Fibroblast of villous mesenchyme (primary cell): ENCODE measurements at places on chromosomes 6 and 20. TPM values are rescaled to one million over a fixed set of nuclear protein-coding genes. Genes with fewer than 3 reads are reported as not detected.

DNA sequence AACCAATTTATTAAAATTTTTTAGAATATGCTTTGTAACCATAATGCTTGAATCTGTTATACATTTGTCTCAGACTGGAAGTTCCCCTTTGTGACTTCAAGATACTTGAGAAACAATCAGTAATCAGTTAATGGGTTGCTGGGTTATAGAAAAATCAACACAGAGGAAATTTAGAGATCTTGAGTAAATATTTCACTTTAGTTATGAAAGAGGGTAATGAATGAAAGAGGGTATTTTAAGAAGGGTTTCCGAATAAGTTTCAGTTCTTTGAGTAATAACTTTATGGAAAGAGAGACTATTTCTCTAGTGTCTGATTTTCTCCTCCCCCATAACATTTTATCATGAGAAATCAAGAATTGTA lies 21.4 kb downstream of the ZFAND3 start:
- DNase-seq, result no peak

Gene MICA
- 45.3 and 54.8 TPM in 2 replicates for total RNA-seq

DNA sequence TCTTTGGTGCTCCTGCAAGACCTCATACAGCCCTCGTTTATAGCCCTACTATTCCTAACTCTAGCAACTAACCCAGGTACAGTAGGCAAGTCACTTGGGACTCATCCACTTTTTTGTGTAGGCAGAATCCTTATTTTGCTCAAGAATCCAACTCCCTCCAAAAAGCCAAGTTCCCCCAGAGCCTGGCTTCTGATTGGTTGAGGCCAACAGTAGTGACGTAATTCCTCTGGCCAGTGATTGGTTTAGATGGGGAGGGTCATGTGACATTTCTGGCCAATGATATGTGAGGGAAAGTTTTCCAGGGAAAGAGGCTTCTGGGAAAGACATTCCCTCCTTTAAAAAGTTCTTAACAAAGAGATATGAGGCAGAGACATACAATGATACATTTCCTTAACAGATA lies 32.1 kb downstream of the KIAA1755 start:
- no peak for DNase-seq

- DNase-seq, result peak; percentile 64
Measured at GRCh38 chr20:23412026-23412425, 9.3 kb downstream of the NAPB start.

GRCh38 chr6:166877906-166878305 lies 78.4 kb downstream of the RNASET2 start:
- no peak for DNase-seq

DNA sequence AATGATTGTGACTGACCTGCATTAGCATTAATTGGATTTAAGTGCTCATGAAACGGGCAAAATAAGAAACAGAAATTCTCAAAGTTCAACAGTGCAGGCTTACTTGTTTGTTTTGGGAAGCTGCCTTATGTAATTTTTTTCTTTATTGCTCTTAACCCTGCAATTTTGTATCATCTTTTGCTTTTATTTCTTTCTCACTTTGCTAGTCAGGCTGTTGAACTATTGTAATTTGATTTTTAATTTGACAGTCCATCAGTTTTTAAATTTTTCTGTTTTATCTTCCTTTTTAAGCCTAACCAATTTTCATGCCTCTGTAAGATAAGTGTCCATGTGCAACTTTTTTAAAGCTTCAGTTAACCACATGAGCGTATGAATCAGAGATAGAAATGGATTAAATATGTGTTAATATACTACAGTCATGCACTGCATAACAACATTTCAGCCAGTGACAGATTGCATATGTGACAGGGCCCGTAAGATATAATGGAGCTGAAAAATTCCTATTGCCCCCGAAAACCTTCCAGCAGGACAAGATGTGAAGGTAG lies 44.6 kb downstream of the PEX7 start:
- no peak for DNase-seq

Gene FERMT1
- total RNA-seq, result 4.3 and 4.5 TPM in 2 replicates

DNA sequence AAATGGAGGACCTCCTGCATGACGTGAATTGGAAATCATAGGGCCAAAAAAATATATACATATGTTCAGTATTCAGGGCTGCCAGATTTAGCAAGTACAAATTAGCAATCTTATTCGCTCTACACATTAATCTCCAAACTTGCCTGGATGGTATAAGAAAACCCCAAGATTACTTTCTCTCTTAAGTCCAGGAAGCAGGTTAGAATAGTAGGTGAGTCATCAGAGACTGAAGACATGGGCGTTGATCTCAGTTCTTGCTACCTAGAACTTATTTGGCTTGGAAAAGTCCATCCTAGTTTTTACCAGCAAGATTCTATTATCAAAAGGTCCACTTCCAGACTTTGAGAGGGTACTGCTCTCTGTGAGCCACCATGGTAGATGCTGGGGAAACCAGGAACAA lies 47.4 kb downstream of the GPR63 start:
- no peak for DNase-seq

DNA sequence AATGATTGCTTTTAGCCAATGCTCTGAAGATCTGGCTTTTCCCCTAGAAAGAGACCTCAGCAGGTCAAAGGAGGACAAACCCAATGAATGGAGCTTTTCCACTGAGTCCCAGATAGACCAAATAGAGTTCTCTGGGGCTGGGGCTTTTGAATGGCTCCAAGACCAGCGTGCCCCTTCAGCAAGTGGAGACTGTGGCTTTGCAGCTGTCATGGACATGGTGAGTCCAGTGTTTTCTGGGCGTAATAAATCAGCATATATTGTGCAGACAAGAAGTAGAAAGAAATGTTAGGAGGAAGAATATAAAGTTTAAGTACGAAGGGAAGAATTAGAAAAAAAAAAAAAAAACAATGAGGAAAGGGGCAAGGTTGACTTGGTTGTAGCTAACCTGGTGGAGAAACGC lies 28.1 kb downstream of the ULBP1 start:
- DNase-seq, result no peak

Gene CCHCR1
- total RNA-seq, result 14.7 and 16.4 TPM in 2 replicates

DNA sequence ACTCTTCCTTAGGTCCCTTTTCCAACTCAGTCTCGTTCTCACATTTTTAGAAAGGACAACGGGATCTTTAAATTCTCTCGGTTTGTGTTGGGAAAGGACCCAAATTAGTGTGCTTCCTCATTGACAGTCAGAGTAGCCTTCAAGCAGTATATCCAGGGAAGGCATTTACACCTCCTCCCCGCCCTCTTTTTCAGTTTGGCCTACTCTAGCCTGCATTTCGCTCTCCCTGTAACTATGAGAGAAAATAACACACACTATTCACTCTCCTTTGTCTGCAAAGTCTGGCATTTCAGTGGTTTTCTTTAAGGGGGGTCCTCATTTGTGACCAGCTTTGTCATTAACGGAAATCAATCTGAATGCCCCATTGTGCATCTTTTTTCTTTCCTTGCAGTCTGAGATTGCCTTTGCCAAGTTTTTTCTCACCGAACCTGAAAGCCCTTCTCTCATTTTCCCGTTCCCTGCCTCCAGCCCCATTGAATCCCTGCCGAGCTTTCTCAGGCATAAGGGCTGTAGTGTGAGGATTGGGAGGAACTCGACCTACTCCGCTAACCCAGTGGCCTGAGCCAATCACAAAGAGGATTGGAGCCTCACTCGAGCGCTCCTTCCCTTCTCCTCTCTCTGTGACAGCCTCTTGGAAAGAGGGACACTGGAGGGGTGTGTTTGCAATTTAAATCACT lies 393 bp upstream of the FABP7 start:
- DNase-seq, result no peak

DNA sequence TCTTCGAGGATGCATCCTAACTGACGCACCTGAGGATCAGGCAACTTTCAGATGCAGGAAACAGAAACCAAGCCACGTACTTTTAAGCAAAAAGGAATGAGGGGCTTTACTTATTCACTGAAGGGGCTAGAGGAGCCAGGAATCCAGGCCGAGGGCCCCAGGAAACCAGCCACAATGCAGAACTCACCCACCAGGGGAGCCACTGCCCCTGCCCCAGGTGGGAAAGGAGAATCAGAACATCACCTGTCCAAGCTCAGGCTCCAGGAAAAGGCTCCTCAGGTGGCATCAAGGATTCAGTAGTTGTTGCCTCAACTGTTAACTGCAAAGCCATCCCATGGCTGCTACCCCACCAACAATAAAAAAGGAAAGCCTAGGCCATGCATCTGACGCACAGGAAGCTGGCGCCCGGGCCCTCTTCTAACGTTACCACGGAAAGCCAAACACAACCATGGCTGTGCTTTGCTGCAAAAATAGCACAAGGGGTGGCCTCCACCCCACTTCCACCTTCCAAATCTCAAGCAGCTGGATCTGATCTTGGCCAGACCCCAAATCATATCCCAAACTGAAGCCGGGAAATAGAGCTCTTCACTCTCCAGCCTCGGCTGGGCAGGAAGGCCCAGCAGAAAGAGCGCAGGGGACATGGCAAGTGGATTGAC lies 121.0 kb downstream of the PREX1 start:
- no peak for DNase-seq

DNA sequence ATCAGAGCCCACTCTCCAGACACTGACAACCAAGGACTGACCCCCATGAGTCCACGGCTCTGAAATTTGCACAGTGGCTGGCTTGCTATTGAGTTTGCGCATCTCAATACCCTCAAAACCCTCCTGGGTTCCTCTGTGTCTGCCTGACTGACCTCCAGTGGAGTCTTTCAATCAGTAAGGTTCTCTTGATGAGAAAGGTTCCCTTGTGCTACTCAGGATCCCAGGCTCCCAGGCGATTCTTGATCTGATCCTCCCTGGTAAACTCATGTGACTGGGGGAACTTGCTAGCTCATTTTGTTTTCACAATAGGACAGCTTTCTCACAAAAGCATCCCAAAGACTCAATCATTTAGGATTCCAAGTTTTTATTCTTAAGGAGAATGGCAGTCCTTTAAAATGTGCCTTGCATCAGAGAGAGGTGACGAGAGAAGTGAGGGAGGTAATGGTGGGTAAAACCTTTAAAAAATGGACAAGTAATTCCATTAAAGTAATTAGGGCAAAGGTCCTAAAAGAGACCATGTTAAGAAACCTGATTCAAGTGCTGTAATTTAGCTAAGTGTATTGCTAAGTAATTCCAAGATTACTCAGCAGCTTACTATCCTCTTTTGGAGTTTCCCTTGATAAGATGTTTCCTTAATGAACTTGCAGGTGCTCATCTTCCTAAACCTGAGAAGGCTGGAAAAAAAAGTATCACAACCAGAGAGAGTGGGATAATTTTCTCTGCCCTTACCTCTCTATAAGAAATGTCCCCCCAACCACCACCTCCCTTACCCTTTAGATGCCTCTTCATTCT lies 304.7 kb upstream of the SGK1 start:
- DNase-seq, result no peak

Gene OR12D3
- total RNA-seq, result not detected in 2 replicates

DNA sequence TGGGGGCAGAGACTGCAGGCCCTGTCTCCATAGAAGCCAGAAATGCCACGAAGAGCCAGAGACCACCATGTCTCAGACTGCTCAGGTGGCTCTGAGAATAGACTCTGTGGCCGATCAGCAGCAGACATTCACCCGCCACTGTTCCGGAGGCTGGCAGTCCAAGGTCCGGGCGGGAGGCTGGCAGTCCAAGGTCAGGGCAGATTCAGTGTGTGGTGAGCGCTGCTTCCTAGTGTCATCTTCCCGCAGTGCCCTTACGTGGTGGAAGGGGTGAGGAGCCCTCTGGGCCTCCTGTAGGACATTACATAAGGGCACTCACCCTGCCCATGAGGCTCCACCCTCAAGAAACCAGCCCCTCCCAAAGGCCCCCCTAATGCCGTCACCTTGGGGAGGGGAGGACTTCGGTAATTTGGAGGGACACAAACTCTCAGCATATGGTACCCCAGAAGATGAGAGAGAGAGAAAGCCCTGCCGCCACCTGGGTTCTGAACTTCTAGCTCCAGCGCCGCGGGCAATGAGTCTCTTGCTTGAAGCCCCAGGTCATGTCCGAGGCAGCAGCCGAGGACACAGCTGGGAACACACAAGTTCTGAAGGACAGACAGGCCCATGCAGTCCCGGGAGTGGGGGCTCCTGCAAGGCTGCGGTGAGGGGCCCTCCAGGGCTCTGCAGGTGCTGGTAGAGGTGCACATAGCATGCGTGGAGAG lies 36.4 kb downstream of the DACT2 start:
- DNase-seq, result no peak

GRCh38 chr6:3808199-3808598 lies 41.0 kb upstream of the FAM50B start:
- no peak for DNase-seq

DNA sequence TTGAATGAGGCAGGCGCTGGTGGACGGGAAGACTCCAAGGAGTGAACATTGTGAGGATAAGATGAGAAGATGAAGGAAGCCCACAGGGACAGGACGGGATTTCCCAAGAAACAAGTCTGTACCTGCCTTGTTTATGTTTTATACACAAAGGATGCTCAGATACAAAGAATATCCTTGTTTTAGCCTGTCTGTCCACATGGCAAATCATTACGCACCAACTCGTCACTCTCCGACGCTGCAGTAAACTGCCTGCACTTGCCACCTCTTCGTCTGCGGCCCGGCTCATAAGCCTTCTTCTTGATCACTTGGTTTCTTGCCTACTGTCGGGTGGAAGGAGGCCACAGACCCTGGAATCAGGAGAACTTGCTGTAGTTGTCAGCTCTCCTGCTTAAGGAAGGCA lies 85.4 kb downstream of the CD83 start:
- no peak for DNase-seq

Gene OTOR
- not detected in 2 replicates for total RNA-seq

GRCh38 chr20:64239449-64240242 lies 15.9 kb upstream of the PCMTD2 start:
- no peak for DNase-seq
